ENCODE measurements at places on chromosomes 6 and 20.

DNA sequence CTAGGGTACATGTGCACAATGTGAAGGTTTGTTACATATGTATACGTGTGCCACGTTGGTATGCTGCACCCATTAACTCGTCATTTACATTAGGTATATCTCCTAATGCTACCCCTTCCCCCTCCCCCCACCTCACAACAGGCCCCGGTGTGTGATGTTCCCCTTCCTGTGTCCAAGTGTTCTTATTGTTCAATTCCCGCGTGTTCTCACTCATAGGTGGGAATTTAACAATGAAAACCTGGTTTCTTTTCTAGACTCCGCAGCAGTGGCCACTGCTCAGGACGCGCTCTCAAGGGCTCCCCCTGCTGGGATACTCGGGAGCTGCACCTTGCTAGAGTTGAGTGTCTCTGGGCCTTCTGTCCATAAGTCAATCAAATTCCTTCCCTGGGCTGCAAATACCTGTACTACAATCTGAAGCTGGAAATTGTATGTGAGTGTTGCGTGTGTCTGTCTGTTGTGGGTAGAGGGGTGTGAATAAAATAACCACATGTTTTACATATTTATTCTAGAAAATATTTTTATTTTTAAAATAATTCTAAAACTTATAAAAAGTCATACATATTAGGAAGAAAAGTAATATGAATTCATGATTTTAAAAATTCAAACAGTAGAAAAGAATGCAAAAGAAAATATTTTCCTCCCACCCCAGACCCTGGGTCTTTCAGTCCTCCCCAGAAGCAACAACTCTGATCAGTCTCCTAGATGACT lies 8.2 kb upstream of the CEP250 start:
- peak; percentile 79 for DNase-seq

- DNase-seq = no peak
These were observed 7.7 kb upstream of the SIGLEC1 start for GRCh38 chr20:3720068-3720467.

GRCh38 chr6:32129297-32130088 lies 595 bp downstream of the FKBPL start:
- DNase-seq = no peak

DNA sequence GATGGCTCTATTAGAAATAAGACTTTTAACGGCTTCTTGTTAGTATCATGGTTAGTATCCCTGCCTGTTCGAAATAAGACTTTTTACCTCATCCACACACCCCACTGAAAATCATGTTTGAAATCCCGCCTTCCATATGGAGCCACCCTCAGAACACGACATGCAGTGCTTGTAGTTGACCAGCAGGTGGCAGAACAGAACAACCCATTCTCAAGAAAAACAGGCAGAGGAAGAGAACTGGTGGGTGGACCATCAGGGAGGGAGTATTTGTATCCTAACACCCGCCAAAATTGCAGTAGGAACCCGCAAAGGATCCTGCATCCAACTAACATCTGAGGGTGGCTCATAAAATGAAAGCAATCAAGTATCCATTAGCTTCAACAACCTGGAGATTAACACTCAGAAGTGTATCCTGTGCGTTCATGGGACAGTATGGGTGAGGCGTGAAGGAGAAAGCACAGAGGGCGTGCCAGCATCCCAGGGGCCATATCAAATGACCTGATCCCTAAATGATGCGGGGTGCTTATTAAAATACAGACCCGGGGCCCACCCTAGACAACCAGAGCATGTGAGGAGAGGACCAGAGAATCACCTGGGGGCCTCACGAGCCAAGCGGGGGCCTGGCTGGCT lies 89.6 kb upstream of the NHSL1 start:
- peak; percentile 80 for DNase-seq

DNA sequence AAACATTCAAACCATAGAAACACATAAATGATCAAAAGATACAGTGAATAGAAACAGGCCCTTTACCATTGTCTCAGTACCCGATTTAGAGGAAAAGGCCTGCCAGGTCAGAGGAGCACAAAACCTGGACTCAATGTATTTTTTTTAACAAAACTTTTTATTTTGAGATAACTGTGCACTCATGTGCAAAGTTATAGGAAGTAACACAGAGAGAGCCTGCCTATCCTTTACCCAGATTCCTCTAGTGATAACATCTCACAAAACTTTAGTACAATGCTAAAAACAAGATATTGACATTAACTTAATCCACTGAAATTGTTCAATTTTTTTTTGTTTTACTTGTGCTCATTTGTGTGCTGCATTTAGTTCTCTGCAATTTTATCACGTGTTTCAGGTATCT lies 36.8 kb upstream of the SAMD3 start:
- no peak for DNase-seq

GRCh38 chr20:45758096-45758495 lies 33.6 kb downstream of the WFDC3 start:
- no peak for DNase-seq

GRCh38 chr6:108719477-108719876 lies 128.7 kb upstream of the ARMC2 start:
- no peak for DNase-seq

DNA sequence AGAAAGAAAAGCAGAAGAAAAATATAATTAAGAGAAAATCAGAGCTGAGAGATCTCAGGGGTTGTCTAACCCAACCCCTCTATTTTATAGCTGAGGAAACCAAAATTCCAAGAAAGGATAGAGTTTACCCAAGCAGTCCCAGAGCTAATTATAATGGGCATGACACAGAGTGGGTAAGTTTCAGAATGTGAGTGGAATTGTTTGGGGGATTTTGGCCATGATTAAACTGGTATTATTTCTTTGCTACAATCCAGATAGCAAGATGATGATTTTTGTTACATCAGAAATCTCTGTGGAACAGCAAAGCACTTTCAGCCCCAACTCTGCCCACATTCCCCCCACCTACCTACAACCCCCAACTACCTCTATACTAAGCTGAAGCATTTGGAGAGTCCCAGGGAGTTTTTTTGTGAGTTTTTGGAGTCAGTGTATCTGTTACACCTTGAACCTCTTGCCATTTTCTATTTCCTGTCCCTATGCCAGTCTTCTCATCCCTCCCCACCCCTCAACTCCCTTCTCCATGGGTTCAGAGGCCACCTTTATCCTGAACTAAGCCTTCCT lies 24.7 kb downstream of the POFUT1 start:
- no peak for DNase-seq

DNA sequence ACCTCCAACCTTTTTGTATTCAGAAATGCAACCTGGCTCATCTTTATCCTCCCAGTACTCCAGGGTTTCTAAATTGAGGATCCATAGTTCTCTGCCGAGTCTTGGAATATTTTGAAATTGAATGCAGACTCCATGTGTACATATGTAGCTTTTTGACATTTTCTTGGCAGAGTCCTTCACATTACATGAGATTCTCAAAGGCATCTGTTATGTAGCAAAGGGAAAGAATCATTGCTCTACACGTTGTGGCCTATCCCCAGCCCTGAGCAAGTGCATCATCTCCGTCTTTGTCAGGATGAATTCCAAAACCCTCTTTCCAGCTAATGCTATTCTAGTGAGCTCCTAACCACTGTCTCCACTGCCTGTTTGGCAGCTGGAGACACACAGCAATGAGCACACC lies 742.9 kb downstream of the DHX35 start:
- no peak for DNase-seq
